Cardiac fibroblast (primary cell): ENCODE measurements at places on chromosomes 11 and 22.

DNA sequence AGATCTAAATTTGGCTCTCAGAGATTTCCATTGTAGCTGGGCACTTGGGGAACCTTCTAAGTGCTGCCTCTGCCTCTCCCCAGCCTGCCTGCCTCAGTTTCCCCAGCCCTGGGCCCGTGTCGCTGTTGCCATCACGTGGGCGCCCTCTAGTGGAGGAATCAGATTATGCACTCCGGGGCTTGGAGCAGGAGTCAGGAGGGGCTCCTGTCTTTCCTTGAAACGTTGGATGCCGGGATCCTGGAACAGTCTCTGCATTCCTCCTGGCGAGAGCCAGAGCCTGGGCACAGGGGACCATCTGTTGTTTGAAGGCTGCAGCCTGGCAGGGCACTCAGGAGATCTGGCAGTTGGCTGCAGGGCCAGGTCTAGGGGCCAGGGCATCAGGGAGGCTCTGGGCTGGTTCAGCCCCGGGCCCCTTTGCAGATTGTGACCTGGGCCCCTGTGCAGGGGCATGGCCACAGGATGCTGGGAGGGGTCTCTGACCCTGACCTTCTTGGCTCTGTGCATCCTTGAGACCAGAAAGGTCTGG is 71.6 kb downstream of the LRP5 start:
- DNase-seq, result peak; percentile 48

DNA sequence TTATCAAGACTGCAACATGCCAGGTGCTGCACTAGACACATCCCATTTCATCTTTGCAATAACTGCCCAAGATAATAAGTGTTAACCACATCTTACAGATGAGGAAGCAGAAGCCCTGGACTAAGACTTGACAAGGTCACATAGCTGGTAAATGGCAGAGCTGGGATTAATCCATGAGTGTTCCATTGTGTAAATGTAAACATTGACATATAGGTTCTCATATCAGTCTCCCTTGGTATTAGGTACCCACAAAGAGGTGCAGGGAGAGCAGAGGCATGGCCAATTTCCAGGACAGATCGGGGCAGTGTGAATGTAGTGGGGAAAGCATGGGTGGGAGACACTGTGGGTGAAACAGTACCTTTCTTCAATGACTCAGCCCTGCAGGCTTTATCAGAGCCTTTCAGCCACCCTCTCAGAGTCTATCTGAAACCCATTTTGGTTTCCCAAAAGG is 17.9 kb downstream of the MICAL2 start:
- no peak for DNase-seq

GRCh38 chr22:25447686-25448434 is 116.6 kb upstream of the GRK3 start:
- DNase-seq, result peak; percentile 86

DNA sequence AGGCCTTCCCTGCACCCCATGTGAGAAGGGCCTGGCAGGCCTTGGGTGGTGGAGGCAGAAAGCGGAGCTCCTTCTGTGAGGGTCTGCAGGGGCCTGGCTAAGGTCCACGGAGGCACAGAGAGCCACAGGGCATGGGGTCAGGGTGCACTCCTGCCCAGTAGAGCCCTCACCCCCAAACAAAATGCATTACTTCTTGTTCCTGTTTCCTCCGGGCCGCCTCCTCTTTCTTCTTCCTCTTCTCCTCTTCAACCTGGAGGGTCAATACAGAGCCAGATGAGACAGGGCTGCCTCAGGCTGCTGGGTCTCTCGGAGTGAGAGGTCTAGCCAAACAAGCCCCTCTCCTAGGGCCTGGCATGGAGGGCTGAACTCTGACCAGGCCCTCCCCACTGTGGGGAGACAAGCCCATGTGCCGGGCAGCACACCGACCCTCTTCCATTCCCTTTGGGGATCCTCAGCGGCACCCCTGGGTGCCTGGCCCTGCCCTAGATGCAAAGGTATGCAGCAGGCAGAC is 10.3 kb upstream of the NAP1L4 start:
- DNase-seq, result no peak

- no peak for DNase-seq
Observed at GRCh38 chr11:124930799-124931198, 5.0 kb downstream of the HEPACAM start.

- DNase-seq, result no peak
Observed at GRCh38 chr11:106161775-106162634, 84.5 kb downstream of the AASDHPPT start.

GRCh38 chr11:69138265-69138664 is 17.5 kb upstream of the SMIM38 start:
- peak; percentile 77 for DNase-seq
